ENCODE measurements at places on chromosomes 12 and 14.

DNA sequence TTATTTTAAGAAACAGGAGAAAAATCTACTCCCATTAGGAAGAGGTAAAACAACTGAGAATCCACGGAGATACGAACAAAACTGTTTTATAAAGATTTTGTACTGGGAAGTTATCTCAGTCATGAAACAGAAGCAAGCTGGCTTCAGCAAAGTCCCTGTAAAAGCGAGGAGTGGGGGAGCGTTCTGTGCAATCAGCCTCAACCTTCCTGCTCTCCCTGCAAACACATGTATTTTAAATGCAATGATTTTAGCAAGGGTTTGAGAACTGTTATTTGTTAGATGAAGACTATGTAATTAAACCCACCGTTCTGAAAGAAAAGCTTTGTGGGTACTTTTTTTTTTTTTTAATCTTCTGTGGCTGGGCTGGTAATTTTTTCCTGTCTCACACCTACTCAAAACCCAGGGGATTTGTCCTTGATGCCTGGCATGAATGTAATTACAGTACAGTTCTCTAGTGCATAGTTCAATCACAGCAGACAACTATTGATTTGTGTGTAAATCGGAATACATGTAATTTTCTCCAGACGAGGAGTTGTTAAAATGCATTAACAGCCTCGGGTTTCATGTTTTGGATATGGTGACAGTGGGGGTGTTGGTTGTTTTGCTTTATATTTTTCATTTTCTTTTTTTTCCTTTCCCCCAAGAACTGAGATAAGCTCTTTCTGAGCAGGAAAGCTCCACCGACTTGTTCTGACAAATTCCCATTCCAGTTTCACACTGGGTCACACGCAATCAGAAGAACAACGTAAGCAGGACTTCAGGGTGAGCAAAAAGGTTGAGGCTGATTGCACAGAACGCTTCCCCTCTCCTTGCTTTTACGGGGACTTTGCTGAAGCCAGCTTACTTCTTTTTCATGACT, 153.6 kb downstream of the PHLDA1 start:
- DNase-seq: no peak

- peak; percentile 79 for DNase-seq
These were observed 418.5 kb downstream of the TMEM121 start for GRCh38 chr14:105944632-105945610.

- no peak for DNase-seq
These were observed 11.8 kb upstream of the DERA start for GRCh38 chr12:15899282-15899870.

DNA sequence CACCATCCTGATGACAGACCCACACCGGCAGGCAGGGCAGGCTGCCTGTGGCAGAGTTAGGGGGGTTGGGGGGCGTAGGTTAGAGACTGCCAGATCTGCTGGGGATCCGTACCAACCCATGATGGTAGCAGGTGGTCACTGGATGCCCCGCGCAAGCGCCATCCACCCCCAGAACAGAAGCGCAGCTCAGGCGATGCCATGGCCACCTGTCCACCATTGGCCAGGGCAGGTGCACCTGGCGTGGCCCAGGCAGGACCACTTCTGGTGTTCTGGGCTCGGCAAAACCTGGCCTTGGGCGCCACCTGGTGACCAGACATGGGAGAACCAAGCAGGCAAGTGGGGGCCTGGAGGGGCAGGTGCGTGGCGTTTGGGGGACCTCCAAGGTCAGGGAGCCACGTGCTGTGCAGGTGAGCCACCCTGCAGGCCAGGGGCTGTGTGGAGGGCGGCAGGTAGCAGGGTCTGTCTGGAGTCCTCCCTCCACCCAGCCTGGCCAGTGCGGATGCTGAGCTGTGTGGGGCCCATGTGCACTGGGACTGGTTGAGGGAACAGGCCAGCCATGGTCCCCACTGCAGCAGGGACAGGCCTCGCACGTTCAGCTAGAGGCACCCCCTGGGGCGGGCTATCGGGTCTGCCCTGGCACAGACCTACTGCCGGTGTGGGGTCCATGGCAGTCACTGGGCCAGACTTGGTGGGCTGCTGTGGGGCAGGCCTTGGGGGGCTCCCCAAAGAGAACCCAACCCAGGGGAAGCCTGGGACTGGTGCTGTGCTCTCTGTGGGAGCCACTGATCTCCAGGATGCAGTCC, 15.6 kb downstream of the BAG5 start:
- DNase-seq: peak; percentile 75

DNA sequence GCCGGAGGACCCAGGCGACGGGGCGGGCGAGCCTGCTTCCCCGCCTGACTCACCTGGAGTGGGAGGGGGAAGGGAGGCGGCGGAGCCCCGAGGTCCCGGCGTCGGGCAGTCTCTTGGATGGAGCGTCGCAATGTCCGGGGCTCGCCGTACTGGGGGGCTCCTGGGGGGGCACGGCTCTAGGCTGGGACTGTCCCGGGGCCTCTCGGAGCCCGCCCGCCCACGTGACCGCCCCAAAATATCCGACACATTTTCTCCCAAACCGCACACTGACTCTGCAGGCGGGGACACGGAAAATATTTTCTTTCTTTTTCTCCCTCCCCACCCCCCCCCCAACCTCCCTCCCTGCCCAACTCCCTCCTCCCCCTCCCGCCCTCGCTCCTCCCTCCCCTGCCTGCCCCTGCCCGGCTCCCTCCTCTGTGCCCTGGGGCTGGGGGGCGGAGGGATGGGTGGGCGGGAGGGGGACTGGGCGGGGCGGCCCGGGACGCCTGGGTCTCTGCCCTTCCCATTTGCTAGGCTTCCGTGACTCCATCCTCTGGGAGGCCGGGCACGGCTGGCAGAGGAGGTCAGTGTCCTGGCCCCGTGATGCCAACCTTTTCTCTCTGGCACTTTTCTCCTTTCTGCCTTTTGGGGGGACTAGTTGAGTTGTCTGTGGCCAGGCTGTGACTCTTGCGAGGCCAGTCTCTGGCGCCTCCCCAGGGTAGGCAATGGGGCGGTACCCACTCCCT, at the start of gene RARG:
Gene RARG, minus strand, starts transcription at position 289 of the 725 bp plus-strand sequence. CDS start 4,664 bp downstream, outside the sequence.
- no peak for DNase-seq

- DNase-seq: no peak
These were observed 3.7 kb downstream of the REM2 start for GRCh38 chr14:22886500-22887259.

GRCh38 chr12:42686514-42687172, 97.1 kb upstream of the PRICKLE1 start:
- DNase-seq: no peak

GRCh38 chr12:68480526-68480925, 130.2 kb upstream of the RAP1B start:
- no peak for DNase-seq

GRCh38 chr12:69105101-69105962, 134.0 kb upstream of the CPSF6 start:
- no peak for DNase-seq

GRCh38 chr14:49921401-49921800, 28.5 kb downstream of the ARF6 start:
- no peak for DNase-seq

DNA sequence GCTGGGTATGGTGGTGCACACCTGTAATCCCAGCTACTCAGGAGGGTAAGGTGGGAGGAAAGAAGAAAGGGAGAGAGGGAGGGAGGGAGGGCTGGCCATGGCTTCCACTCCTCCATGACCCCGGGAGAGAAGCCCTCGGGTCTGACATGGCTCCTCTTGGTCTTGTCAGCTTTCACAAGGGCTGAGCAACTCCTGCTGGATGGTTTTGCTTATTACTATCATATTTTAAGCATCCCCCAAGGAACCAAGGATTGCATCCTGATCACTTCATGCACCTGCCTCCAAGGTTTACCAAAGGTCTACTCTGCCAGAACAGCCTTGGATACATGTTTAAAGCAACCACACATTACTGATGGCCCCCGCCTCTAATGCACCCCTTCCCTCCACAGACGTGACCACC, 28.0 kb upstream of the NCOR2 start:
- no peak for DNase-seq

DNA sequence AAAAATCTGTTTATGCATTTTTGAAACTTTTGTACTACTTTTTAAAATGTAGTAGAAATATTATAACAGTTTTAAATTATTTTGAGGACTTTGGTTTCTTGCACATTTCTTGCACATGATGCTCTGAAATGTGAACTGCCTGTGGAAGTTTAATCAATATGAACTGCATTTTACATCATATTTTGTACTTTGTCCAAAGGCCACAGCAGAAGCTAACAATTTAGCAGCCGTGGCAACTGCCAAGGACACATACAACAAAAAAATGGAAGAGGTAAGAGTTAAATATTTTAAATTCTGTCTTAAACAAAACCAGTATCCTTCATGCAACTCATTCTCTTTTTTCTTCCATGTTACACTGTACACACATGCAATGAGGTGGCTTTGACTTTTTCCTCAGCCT, 45.1 kb downstream of the SAV1 start:
- DNase-seq: no peak

- DNase-seq: no peak
These were observed 103.5 kb upstream of the BCAT1 start for GRCh38 chr12:25052196-25052913.

- no peak for DNase-seq
These were observed 215.8 kb downstream of the PHLDA1 start for GRCh38 chr12:75815756-75816155.

DNA sequence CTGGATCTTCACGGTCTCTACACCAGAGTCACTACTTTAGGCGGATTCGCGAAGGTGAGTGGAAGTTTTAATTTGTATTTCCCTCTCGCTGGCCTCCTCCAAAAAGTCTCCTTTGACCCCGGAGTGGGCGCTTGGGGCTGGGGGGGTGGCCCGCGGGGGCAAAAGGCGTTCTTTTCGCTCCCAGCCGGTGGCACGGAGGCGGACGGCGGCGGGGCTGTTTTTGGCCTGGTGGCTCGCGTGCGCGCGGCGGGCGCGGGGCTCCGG, 510 bp downstream of the ARID2 start:
- DNase-seq: no peak

DNA sequence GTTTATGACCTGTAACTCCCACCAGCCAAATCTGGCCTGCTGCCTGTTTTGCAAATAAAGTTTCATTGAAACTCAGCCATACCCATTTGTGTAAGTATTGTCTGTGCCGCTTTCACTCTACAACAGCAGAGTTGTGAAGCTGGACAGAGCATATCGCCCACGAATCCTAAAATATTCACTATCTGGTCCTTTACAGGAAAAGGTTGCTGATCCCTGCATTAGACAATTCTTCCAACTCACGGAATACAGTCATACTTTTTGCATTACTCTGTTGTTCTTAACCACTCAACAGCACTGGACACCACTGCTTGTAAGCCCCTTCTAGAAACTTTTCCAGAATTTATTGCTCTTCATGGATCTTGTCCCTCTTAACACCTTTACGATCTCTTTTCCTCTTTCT, 435.4 kb downstream of the EGLN3 start:
- no peak for DNase-seq

- no peak for DNase-seq
These were observed 166.4 kb downstream of the TSPAN9 start for GRCh38 chr12:3243376-3244084.

DNA sequence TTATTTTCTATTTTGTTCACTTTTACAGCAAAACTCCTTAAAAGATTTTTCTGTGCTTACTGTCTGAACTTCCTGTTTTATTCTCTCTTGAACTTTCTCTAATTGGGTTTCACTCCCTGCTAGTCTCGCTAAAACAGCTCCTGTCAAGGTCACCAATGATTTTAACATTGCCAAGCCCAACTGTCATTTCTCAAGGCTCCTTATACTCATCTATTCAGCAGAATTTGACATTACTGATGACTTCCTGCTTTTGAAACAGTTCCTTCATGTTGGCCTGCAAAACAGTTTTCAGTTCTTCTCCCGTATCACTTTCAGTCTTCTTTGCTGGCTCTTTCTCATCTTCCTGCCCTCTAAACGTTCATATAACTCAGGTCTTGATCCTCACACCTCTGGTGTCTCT, 268.5 kb upstream of the USP15 start:
- DNase-seq: no peak

DNA sequence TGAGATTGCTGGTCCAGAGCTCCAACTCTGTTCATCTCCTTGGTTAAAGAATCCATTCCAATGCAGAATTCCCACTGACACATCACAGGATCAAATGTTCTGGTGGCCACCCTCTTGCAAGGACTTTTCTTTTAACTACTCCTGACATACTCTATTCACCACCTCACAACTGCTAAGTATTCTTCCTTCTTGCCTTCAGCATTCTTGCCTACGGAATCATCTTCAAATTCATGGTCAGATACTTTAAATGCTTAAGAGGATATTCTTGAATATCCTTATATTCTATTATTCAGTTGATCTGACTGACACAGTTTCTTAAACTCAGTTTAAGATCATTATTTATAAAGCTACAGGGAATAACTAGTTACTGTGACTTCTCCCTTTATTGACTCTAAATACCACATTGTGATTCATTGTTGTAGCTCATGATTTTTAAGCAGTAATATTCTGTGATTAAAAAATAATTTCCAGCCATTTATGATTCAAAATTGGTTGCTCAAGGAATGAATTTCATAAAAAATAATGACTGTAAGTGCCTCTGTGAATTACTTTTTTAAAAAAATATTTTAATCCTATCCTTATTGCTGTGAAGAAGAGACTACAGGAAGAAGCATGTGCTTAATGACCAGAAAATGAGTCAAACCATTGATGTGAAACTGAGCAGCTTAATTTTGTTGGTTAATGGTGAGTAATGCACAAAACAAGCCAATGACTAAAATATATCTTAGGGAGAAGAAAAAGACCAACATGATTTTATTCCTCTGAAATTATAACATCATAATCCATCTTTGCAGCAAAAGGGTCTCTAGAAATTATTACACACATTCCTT, 207.1 kb downstream of the PIK3C2G start:
- DNase-seq: no peak

GRCh38 chr14:98198385-98198784, 1073.6 kb downstream of the BCL11B start:
- no peak for DNase-seq

- peak; percentile 92 for DNase-seq
These were observed at the start of gene FERMT2 for GRCh38 chr14:52950898-52951680. TSS of gene FERMT2 (minus strand) at chr14:52951050. CDS start at chr14:52950568, 482 bp downstream.

GRCh38 chr12:94553875-94554274, 94.2 kb upstream of the CEP83 start:
- DNase-seq: no peak

- DNase-seq: no peak
These were observed 26.4 kb downstream of the PTPRQ start for GRCh38 chr12:80470403-80470802.

GRCh38 chr14:103686831-103687485, 28.3 kb downstream of the XRCC3 start:
- DNase-seq: no peak

DNA sequence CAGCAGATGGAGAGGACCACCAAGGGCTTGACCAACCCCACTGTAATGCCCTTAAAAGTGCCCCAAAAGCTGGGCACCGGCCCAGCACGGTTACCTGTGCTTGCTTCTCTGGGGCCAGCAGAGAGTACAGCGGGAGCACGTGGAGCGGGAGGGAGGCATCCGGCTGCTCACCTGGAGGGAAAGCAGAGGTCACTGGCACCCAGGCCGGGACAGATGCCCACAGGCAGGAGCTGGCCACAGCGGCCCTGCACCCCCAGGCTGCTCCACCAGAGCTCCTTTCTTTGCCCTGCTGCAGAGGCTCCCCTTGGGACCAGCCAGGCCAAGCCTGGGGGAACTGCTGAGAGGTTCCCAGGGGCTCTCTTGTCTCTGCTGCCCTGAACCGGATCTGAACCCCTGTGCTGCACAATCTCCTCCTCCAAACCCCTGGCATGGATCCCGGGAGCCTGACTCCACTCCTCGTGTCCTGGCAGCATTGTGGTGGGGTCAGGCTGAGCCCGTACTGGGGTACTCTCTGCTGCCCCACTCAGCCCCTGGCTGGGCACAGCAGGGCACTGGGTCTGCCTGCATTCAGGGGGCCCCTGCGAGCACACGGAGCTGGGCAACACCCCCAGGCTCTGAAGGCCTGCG, 24.0 kb downstream of the DHX37 start:
- no peak for DNase-seq

- no peak for DNase-seq
These were observed 73.3 kb downstream of the NDUFA12 start for GRCh38 chr12:94930216-94930654.

Measured in left lobe of liver (tissue), 2 donors.